ENCODE measurements at places on chromosomes 2 and 18.

DNA sequence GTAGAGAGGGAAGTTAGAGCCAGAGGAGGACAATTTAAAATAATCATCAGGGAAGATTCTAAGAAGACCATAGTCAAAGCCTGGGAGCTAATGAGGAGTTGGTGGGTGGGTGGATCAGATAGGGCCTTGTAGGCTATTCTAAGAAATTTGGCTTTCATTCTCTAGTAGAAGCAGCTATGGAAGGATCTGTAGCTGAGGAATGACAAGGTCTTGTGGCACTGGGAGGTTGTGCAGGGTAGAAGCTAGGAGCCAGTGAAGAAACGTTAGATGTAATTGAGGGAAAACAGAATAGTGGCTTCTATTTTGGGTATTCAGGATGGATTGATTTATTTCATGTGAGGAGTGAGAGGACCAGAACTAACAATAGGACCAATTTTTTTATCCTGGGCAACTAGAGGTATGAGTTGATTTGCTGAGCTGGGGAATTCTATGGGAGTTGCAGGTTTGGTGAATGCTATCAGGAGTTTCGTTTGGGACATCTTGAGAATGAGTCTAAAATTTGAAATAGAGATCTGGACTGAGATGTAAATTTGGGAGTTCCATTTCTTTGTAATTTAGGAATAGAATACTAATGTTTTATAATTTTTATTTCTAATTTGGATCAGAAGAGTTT lies 371.9 kb downstream of the PARD3B start:
- no peak for DNase-seq

- DNase-seq, result no peak
Observed at GRCh38 chr2:118535171-118535817, 312.2 kb downstream of the EN1 start.

- no peak for DNase-seq
Observed at GRCh38 chr2:33503002-33503401, 26.6 kb downstream of the RASGRP3 start.

GRCh38 chr18:26614374-26614773 lies 66.0 kb upstream of the KCTD1 start:
- DNase-seq, result no peak

GRCh38 chr2:60550984-60551239 lies 2.5 kb downstream of the BCL11A start:
- DNase-seq, result no peak

- DNase-seq, result no peak
Observed at GRCh38 chr18:51074605-51075004, 44.6 kb downstream of the SMAD4 start.

- DNase-seq, result no peak
Observed at GRCh38 chr2:236360496-236360895, 96.3 kb upstream of the ASB18 start.

GRCh38 chr2:161992531-161992930 lies 81.5 kb downstream of the DPP4 start:
- DNase-seq, result no peak

GRCh38 chr2:38653715-38654527 lies 12.0 kb upstream of the GALM start:
- peak; percentile 54 for DNase-seq

DNA sequence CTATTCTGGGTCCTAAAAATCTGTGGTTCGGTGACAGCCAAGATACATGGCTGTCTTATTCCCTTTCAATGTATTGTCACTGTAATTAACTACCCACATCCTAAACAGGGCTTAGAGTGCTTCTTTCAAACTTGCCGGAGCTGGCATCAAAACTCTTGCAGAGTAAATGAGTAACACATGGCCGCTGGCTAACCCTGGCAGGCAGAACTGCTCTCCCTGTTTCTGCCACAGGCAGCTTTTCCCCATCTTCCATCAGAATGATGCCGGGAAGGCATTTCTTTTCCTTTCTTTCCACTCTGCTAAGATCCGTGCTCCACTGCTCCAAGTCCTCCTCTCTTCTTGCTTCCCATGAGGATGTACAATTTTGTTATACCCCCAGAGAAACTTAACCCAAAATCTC lies 54.8 kb upstream of the PTPRM start:
- no peak for DNase-seq

- no peak for DNase-seq
Observed at GRCh38 chr2:216392945-216393840, 19.1 kb upstream of the SMARCAL1 start.

DNA sequence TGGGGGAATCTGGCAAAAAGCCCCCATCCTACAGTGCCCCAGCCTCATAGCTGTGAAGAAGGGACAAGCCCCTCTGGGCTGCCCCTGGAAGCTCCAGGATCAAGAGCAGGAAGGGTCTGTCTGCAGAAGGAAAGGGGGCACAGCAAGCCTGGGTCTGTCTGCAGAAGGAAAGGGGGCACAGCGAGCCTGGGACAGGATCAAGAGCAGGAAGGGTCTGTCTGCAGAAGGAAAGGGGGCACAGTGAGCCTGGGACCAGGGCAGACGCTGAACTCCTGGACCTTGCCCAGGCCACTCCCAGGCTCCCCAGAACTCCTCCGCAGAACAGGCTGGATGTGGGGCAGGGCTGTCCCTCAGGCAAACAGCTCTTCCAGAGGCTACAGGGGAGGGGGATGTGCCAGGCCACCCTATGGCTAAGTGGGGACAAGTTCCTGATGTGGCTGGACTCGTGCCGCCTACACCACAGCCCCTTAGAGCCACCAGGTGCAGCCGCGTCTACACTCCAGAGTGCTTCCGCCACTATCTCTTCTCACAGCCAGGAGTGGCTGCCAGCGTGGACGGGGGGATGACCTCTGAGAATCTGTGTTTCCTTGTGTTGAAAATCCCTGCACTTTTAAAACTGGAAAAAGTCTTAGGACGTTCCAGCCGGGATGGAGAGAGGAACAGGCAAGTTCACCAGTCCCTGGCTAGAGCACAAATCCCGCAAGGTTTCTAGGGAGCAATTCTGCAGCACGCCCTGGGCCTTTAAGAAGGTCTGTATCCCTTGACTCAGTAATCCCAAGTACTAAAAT lies 20.8 kb downstream of the KIF1A start:
- no peak for DNase-seq

- no peak for DNase-seq
Observed at GRCh38 chr2:67524213-67524612, 127.1 kb downstream of the ETAA1 start.

GRCh38 chr2:187451510-187451909 lies 3.5 kb upstream of the CALCRL start:
- no peak for DNase-seq

DNA sequence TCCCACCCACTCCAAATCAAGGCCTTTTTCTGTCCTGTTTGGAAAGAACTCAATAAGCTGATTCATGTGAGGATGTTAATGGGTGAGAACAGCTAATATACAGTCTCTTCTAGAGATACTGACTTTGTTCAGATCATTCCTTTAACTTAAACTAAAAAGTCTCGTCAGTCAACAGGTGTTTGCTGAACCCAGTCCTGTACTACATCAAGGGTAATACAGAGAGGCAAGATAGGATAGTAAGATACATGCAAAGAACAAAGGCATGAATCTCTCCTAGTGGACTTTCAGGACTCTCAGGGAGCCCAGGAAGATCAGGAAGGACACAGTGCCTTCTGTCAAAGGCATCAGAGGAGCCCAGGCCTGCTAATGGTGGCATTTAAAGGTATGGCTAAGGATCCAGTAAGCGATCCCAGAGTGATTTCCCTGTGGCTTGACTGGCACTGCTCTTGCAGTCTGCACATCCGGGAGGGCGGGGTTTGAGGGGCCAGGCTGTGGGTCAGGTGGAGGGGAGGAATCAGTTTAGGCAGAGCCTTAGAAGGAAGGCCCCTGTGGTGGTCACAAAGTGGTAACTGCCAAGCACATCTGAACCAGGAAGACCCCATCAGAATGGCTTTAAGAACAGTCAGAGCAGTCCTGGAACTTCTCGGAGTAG lies 54.0 kb downstream of the EPAS1 start:
- no peak for DNase-seq

DNA sequence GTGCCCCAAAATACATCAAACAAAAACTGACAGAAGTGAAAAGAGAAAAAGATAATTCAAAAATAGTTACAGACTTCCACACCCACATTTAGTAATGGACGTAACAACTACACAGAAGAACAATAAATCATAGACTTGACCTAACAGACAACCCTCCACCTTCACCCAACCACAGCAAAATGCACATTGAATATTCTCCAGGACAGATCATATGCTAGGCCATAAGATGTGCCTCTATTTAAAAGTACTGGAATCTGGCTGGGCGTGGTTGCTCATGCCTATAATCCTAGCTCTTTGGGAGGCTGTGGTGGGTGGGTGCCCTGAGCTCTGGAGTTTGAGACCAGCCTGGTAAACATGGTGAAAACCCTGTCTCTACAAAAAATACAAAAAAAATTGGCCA lies 20.0 kb downstream of the SLC66A2 start:
- DNase-seq, result no peak

- DNase-seq, result no peak
Observed at GRCh38 chr2:230048010-230048671, 20.6 kb downstream of the SLC16A14 start.

DNA sequence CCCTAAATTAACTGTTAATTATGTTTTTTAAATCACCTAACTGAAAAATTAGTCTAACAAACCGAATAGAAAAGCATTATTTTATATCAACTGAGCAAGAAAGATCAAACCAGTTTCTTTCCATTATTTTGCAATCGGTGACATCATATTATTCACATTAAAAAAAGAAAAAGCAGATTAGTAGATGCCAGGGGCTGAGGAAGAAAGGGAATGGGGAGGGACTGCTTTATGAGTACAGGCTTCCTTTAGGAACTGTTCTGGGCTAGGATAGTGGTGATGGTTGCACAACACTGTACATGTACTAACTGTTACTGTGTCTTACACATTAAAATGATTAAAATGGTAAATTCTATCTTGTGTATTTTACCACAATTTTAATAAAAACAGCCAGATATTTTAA lies 59.3 kb downstream of the COBLL1 start:
- peak; percentile 69 for DNase-seq

GRCh38 chr18:55307505-55307904 lies 280.5 kb downstream of the TCF4 start:
- DNase-seq, result no peak

DNA sequence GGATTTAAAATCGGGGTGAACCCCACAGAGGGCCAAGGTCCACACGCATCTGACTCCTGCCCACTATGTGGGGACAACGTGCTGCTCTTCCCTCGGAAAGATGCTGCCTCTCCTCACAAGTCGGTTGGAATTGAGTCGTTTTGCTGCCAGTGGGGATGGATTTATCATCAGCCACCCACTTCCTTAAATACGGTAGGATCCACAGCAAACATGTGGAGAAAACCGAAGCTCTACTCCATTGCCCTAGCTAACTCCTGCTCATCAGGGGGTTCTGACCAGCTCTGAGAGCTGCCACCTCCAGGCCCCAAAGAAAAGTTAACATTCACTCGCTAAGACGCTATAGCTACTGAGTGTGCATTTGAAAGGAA lies 80.9 kb downstream of the CHRNA1 start:
- no peak for DNase-seq

- no peak for DNase-seq
Observed at GRCh38 chr2:17672583-17673317, 80.9 kb downstream of the SMC6 start.

DNA sequence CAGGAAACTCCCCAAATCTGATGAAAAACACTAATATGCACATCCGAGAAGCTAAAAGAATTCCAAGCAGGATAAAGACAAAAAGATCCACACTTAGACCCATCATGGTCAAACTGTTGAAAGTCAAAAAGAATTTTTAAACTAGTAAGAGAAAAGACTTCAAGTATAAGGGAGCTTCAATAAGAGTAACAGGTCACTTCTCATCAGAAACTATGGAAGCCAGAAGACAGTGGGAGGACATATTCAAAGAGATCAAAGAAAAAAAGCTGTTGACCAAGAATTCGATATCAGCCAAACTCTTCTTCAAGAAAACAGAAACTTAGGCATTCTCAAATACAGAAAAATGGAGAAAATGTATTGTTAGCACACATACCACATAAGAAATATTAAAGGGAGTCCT lies 50.4 kb downstream of the ZC3H8 start:
- no peak for DNase-seq

- no peak for DNase-seq
Observed at GRCh38 chr2:120508567-120509041, 162.7 kb downstream of the INHBB start.

DNA sequence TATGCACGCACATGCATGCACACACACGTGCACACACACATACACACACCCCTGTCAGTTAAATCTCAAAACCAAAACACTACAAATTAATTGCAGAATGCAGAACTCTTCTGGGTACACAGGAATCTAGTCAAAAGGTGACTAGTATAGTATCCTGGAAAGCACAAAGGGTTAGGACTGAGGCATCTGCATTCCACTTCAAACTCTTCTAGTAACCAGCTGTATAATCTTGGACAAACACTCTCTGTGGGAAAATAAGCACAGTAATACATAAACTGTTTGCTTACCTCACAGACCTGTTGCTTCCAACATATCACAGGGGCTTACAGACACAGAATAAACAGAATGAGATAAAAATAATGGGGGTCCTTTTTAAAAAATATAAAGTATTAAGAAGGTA lies 49.1 kb downstream of the TTC21B start:
- no peak for DNase-seq

GRCh38 chr18:29002747-29003146 lies 825.8 kb upstream of the CDH2 start:
- DNase-seq, result no peak

GRCh38 chr2:161238560-161239325 lies 69.5 kb upstream of the PSMD14 start:
- peak; percentile 77 for DNase-seq

GRCh38 chr2:53075760-53076159 lies 691.8 kb upstream of the CHAC2 start:
- no peak for DNase-seq

- peak; percentile 87 for DNase-seq
Observed at GRCh38 chr18:49016648-49017539, 66.1 kb upstream of the SMAD7 start.

DNA sequence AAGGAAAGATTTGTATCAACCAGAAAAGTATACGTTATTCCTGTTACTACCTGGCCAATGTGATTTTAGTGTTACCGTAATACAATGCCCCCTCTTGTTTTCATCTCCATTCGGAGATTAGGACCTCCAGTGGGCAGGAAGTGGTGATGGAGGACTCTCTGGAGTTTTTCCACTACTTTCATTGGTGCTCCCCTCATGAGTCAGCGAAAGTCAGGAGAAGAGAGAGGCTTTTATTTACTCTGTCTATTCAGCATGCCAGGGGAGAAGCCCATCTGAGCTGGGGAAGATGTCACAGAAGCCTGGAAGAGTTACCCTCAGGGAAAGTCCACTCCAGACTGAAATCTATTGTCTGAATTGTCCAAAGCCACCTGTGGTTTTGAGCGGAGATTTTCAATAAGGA lies 88.2 kb upstream of the THUMPD2 start:
- DNase-seq, result no peak

GRCh38 chr2:32901313-32901712 lies 45.4 kb upstream of the LTBP1 start:
- no peak for DNase-seq

- no peak for DNase-seq
Observed at GRCh38 chr2:67237288-67237687, 159.8 kb upstream of the ETAA1 start.

DNA sequence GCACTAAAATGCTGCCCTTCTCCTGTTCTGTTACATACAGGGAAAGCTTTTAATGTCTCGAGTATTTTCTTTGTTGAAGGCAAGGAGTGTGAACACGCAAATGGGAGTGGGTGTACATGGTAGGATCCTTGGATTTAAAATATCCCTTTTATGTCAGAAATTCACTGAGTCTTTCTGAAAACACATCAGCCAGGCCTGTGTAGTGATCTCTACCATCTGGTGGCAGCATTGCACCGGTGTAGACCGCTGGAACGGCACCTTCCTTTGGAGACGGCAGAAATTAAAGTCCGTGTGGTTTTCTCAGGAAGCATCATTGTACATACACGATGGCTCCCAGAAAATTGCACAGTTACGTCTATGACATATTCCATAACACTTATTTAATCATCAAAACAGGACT lies 515.8 kb downstream of the GALR1 start:
- DNase-seq, result no peak
